ENCODE measurements at places on chromosomes 6 and 20.

DNA sequence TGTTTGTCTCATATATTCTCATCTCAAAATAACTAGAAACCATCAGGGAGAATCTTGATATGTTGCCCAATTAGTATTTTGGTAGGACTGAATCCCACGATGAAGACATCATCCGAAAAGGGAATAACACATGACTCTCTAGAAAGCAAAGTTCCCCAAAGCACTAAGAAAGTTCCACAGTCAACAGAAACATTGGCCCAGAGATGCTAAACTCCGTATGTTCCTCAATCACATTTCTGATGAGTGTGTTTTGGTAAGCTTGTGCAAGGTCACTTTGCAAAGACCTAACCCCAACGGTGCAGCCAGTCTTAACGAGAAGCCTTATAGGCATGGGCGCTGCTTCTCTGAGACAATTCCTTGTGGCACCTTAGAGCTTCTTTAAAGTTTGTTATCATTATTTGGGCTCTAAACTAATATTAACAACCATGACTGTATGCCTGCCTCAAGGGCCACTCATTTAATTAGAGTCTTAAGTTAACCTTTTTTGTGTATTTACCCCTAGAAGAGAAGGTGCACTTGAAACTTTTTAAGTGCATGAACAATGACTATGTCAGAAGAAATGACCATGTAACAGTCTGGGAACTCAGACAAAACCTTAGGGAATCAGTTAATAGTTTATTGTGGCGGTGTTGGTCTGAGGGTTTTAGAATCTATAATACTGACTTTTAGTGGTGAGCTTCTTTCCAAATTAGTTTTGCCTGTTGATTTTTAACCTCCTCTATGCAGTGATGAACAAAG lies 202.0 kb upstream of the RAB32 start:
- no peak for DNase-seq

DNA sequence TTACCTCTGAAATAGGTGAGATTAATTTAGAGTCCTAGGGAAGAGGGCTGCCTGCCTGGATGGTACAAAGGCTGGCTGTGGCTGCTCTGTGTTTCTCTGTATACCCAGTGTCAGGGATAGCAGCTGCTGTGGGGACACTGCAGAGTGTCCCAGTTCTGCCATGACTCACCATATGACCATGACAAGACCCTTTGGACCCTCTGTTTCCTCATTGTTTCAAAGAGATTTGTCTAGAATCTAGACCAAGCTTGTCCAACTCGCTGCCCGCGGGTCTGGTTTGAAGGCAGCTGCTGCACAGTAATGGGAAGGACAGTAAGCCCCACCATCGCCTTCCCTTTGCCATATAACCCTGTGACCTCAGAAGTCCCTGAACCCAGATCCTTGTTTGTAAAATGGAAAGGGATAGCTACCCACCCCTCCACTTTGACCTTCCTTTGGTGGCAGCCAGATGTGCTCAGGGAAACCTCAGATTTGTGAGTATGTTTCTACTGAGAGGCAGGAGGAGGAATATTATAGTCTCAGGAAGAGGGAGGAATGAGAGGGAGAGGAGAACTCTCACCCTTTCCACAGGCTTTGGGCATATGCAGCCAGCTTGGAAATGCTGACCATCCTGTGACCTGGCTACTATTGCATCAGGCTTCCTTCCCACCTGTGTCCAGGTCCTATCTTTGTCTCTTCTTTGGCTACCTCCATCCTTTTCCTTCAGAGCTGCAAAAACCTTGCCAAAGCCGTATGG lies 14.0 kb downstream of the PLCG1 start:
- DNase-seq: no peak

DNA sequence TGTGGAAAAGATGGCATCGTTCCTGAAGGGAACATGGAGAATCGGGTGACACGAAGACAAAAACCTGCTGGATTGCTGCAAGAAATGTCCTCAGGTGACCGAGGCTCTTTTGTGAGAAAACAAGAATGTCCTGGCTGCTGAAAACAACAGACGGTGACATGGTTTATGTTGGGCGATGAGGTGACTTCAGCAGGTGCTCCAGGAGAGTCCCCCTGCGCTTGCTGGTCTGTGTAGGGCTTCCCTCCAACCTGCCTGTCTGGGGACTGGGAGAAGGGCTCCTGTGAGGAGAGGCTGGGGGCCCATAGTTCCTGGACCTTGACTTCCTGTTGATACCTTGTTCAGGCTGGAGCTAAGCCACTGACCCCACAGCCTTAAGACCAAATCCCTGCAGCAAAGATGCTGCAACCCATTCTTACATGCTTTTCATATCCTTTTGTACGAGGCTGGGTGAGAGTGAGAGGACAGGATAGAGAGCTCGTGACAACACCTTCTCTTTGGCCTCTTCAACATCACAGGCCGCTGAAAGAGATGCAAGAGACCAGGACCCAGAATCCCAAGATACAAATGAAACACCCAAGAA lies 134.8 kb downstream of the CD83 start:
- no peak for DNase-seq

GRCh38 chr20:10790013-10790412 lies 116.2 kb upstream of the JAG1 start:
- no peak for DNase-seq

DNA sequence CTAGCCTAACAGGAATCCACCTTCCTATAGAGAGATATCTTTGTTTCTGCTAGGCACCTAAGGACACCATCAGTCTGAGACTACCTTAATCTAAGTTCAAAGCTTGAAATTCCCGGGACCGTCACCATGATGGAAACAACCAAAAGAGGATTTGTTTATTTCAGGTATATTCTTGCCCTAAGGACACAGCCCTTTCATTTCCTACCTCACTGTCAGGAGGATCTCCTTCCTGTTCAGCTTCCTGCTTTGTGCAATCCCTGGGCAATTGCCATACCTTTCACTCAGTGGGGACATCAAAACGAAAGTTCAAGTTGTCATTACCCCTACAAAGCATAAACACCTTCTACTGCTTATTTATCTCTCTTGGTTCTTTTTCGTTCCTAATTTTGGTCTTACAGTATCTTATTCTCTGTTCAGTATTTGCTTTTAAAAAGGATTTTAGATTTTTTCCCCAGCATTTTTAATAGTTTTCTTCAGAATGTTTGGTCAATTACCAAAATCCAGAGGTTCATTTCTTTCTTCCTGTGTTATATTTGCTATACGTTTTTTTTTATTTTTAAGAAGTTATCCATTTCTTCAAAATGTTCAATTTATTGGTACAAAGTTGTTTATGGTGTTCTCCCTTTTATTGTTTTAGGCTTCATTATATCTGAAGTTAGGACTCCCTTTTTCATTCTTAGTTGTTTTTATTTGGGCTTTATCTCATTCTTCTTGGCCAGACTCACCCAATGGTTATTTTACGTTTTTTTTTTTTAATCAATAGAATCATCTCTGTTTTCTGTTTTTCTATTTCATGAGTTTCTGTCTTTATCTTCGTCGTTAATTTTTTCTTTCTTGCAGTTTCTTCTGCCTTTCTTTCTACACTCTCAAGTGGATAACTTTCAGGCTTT lies 13.0 kb upstream of the TBPL1 start:
- DNase-seq: no peak

- DNase-seq: no peak
Observed at GRCh38 chr6:92683748-92684147, 735.6 kb downstream of the EPHA7 start.

GRCh38 chr20:36098364-36098763 lies 56.2 kb upstream of the EPB41L1 start:
- DNase-seq: no peak

GRCh38 chr20:57439432-57439831 lies 48.2 kb downstream of the RBM38 start:
- DNase-seq: no peak

GRCh38 chr20:62685781-62686555 lies 22.7 kb upstream of the NTSR1 start:
- DNase-seq: no peak

- no peak for DNase-seq
Observed at GRCh38 chr6:111985202-111985731, 68.6 kb upstream of the CCN6 start.

DNA sequence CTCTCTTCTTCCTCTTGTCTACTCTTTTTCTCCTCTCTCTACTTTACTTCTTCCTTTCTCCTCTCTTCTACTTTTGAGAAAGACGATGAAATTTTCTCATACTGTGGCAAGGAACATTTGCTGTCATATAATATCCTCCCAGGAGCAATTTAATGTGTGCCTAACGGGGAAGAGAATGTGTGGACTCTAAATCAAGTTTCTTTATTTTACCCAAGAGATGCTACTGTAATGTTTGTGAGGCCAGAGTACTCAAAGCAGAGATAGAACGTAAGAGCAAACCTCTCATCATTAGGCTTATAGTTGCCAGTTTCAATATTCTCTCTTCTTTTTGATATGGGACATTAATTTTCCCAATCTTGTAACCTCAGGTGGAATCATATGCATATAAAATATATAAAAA lies 801.4 kb downstream of the BCKDHB start:
- no peak for DNase-seq

GRCh38 chr6:138246650-138247440 lies 28.6 kb upstream of the PBOV1 start:
- DNase-seq: no peak

GRCh38 chr6:119348748-119349360 lies 707 bp downstream of the MAN1A1 start:
- DNase-seq: no peak

DNA sequence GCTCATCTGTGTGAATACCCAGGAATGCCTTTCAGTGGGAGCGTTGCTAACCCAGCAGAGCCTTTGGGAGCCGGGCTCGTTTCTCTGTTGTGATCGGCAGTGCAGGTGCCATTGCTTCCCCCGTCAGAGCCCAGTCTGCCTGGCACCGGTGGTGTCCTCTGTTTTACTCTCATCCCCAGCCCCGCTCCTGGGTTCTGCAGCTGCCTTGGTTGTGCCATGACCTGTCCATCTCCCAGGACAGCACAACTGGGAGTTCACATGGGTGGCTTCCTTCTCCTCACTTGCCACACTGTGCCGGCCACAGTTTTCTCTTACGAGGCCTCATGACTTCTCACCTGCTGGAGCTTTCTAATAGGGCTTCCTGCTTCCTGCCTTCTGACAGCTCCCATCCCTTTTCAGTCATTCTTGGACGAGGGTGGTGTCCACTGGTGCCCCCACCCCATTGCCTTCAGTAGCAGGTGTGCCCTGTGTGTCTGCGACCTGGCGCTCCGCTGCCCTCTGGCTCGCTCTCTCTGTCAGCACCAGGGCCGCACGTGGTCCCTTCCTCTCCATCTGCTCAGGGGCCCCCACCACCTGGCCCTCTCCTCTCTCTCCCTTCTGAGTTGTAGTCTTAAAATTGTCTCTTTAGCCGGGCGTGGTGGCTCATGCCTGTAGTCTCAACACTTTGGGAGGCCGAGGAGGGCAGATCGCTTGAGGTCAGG lies 110.9 kb downstream of the RPP40 start:
- no peak for DNase-seq

DNA sequence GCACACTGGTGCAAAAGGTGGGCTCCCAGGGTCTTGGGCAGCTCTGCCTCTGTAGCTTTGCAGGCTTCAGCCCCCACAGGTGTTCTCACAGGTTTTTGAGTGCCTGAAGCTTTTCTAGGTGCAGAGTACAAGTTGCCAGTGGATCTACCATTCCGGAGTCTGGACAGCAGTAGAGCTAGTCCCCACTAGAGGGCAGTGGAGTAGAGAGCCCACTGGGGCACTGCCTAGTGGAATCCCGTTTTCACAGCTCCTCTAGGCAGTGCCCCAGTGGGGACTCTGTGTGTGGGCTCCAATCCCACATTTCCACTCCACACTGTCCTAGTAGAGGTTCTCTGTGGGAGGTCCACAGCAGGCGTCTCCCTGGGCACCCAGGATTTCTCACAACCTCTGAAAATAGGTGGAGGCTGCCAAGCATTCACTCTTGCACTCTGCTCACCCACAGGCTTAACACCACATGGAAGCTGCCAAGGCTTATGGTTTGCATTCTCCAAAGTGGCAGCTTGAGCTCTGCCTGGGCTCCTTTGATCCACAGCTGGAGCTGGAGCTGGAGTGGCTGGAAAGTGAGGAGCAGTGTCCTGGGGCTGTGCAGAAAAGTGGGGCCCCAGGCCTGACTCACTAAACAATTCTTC lies 86.3 kb upstream of the PROKR2 start:
- no peak for DNase-seq

DNA sequence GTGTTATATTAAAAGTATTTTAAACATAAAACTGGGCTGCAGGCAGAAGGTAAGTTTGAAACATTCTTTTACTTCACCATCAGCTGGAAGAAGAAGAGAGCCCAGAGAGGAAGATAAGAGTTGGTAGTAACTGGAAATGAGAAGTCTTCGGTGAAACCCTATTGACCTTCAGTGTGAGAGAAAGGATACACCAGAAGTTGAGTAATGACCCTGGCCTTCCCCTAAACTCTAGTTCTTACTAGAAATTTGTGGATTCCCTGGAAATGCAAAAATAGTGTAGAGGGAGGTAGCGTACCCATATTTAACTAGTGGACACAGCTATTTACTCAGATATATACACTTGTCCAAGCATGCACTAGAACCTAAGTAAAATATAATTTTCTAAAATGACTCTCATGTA lies 8.0 kb upstream of the EPM2A start:
- DNase-seq: no peak

- DNase-seq: no peak
Observed at GRCh38 chr20:59816146-59816738, 117.2 kb downstream of the SYCP2 start.

DNA sequence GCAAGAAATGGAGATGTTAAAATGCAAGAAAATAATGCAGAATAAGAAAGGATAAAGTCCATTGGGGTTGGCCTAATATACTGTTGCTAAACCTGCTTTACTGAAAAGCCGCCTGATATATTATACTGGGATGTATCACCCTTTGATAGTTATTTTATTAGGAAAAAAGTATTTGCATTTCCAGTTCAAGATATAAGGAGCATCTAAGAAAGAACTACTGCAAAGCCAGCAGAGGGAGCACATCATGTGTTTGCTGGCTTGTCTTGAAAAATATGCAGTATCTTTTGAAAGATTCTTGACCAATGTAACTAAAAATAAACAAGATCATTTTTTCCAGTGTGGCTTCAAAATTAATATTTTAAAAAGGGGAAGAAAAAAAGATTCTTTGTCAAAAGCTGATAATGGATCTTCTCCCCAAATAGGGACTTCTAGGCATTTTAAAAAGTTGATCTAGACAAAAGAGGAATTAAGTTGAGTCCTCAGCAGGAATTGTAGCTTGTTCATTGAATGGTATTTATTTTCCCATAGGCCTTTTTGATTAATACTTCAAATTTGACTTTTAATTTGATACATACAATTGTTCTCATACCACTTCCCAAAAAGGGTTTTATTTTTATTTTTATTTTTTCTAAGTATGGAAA lies 214.9 kb downstream of the ZFAND3 start:
- DNase-seq: no peak

DNA sequence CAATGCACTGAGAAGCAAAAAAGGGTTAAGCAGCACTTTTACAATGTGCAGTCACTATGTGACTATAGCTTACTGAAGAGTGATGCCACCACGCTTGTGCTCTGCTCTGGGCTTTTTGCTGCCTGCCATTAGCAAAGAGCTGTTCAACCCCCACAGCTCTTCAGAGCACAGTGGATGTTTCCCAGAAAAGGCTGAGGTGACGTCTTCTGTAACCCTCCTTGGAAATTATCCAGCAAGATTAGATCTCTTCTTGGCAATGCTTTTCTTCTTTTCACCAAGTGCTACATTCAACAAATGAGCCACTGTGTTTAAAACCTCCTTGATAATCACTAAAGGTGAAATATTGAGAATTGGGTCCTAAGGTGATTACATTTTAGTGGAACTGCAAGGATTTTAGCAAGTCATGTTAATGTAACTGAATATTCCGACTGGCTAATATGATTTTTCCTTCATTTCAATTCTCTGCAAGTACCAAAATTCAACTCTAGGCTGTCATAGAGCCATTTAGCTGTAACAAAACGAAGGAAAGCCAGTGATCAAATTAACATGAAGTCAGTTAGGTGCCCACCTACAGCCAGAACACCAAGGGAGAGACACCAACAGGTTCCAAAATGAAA lies 34.9 kb downstream of the ELOVL5 start:
- DNase-seq: no peak

All from activated T-helper 2 cell treated with anti-CD3 and anti-CD28 coated beads, Interferon-gamma antibody, Interleukin-2, Interleukin-4, amounts not matched to agents 10 μg/mL and 5 μg/mL and 100 μg/mL, durations not matched to agents 14 hours and 24 hours and 36 hours (primary cell).